ENCODE measurements at places on chromosomes 1 and 21.

DNA sequence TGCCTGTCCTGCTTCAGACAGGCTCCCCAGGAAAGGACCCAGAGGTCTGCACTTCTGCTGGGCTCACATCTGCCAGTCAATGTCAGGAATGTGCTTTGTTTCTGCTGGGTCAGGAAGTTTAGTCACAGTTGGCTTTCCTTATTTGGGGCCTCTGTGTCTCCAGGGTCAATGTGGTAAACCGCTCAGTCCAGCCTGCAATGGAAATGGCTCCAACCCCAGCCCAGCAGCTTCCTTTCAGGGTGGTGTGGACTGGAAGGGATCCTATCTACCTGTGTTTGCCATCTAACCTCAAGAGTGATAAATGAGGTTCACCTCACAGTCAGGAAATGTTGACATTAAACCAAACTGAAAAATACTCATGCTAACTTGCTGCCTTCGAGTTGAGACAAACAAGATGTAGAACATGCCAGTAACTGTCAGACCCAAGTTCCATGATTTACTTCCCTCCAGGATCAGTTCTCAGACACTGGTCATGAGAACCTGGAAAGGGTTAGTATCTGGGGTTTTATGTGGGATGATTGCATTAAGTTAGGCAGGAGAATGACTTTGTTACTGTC is 20.3 kb downstream of the ENO1 start:
- no peak for DNase-seq

DNA sequence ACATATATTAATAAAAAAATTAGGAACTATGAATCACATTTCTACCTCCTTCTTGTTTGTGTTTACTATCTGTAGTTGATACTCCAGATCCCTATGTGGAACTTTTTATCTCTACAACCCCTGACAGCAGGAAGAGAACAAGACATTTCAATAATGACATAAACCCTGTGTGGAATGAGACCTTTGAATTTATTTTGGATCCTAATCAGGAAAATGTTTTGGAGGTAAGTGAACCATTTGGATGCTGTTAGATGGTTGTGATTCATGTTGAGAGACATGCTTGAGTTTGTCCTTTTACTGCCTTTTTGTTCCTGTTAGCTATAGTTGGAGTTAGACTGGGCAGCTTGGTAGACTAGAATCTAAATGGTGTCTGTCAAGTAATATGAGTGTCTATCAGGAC is 64.2 kb downstream of the PLA2G4A start:
- no peak for DNase-seq

GRCh38 chr21:31201548-31201947 is 142.5 kb downstream of the TIAM1 start:
- no peak for DNase-seq

GRCh38 chr1:202161151-202162046 is 997 bp upstream of the PTPN7 start:
- DNase-seq: no peak

- DNase-seq: no peak
Observed at GRCh38 chr21:46152927-46153246, 2.5 kb downstream of the FTCD start.

GRCh38 chr1:167726008-167726407 is 4.2 kb downstream of the MPZL1 start:
- DNase-seq: no peak

- DNase-seq: no peak
Observed at GRCh38 chr1:50474859-50475809, 51.9 kb upstream of the DMRTA2 start.

DNA sequence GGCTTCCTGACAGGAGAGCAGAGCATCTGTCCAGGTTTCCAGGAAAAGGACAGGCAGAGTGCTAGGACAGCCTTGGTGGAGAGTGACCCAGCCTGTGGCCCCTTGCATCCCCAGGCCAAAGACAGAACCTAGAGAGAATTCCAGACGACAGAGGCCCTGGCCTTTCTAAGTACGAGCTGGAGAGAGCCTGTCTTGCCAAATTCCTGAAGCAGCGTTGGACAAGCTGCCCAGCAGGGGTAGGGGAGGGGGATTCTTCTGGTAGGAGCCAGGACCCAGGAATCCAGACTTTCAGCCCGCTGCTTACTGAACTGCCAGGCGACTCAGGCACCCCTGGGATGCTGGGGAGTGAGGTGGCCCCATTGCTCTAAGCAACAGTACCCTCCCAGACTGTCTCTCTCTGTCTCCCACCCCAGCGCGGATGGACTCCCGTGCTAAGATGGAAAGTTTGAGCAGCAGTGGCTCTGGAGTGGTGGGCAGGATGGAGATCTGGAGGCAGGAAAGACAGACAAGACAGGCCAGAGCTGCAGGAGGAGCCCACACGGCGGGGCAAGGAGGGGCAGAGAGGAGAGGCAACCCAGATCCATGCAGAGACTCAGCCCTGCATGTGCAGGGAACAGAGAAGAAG is 8.8 kb upstream of the PEAR1 start:
- no peak for DNase-seq

DNA sequence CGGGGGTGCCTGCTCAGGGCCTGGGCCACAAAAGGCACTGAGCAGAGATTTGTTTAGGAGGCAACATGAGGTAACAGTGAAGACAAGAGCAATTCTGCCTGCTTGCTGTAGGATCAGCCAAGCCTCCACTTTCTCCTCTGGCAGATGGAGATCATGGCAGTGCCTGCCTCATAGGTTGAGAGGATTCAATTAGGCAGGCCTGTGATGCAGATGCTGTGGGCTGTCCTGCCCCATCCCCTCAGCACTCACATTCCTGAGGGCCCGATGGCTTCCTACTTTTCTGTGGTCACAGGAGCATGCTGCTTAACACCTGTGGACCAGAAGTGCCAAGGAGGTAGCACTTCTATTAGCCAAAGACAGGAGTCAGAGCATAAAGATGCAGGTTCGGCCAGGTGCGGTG is 1.2 kb upstream of the UBL4B start:
- DNase-seq: no peak

DNA sequence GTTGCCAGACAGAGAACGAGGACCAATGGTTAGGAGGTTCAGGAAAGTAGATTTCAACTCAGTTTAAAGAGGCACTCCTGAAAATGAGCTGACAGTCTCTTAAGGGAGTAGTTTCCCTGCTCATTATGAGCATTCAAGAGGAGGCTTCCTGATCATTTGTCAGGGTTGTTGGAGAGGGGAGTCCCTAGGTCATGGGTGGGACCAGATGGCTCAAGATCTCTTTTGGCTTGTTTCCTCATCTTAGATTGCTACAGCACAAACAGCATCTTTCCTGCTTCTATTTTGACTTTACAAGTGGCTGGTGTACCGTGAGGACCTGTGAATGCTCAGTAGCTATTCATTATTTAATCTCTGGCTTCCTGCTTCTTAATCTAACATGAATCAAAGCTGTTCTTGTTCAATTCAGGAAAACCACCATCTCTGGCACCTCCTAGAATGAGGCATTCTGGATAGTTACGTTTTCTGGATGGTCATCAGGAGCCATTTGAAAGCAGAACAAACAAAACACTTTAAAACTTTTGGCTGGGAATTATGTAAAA is 47.6 kb downstream of the PEX14 start:
- no peak for DNase-seq

DNA sequence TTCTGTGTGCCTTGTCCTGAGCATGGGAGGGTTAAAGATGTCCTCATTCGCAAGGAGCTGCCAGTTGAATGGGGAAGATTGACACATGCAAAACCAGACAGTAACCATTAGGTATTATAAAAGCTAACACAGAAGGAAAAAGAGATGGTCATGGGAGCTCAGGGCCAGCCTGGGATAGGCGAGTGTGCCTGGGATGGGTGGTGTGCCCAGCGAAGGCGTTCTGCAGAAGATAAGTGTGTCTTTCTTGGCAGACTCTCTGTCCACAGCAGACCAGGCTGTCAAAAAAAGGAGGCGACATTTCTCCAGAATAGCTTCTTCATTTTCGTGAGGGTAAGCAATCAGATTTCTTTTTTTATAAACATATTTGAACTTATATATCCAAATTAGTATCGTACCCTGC is 14.1 kb downstream of the PGM1 start:
- DNase-seq: no peak

GRCh38 chr1:112263042-112263441 is 133.0 kb upstream of the CTTNBP2NL start:
- DNase-seq: no peak

DNA sequence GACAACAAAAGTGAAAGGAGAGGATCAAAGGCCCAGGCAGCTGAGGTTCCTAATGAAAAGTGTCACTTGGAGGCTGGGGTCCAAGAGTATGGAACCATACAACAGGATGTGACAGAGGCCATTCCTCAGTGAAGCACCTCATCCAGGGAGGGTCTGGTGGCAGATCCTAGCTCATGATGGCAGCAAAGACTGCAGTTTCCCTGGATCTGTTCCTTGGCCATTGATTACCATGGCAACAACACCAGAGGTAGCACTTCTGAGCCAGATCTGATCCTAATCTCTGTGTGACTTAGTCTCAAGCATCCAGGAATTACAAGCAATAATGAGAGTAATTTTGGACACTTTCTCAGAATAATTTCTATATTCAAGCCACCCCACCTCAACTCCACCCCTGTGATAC is 12.9 kb downstream of the FAM177B start:
- no peak for DNase-seq

Measured in NCI-H510A (cell line).